ENCODE measurements at places on chromosomes 3 and 15.

DNA sequence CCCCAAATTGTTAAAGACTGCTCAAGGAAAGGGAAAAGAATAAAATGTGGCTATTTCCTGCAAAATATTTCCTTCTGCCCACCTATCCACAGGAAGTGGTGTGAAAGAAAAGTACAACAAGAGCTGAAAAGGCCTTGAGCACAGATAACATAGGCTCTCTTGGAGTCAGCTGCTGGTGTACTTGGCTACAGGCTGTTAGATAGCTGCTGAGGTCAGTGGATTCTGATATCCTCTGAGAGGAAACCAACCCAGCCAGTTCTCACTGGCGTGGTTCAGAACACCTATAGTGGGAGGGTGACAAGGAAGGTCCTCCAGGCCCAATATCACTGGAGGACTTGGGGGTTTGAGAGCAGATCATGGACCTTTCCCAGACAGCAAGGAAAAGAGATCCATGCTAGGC lies 124.4 kb upstream of the GAP43 start:
- no peak for DNase-seq

GRCh38 chr3:38111696-38112377 lies 25.1 kb downstream of the ACAA1 start:
- DNase-seq, result no peak

GRCh38 chr3:106759731-106760130 lies 617.5 kb upstream of the CCDC54 start:
- DNase-seq, result no peak

DNA sequence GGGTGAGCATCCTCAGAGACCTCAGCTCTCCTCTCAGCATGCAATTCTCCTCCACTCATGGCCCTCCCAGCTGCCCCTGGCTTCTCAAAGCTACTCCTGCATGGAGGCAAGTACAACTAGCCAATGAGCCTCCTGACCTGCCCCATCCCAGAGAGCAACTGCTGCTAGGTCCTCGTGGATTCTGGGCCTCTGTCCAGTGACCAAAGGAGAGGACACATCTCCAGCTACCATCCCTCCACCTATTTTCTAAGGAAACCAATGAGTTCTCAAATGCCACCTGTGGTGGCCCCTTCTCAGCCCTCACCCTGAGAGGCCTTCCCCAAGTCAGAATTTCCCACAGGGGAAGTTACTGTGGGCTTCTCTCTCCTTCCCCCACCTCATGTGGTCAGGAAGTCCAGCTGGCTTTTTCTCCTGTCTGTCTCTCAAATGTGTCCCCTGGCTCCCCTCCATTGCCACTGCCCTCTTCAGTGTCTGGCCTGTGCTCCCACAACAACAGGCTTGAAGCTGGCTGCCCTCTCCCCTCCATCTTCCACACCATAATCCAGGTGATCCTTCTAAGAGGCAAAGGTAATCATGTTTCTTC lies 43.0 kb downstream of the LIPC start:
- DNase-seq, result no peak

DNA sequence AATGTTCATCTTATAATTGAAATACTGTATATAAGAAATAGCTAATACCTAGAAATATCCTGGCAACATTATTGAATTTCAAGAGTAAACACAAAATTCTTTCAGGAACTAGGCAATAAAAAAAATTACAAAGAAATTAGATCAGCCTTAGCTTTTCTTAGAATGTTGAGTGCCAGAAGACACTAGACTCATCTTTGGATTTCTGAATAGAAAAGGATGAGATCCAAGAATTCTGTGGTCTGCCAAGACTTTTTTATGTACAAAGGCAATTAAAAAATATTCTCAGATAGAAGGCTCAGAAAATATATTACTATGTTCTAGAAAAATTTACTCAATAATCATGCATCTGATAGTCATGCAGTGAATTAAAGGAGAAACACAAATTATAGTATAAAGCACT lies 294.5 kb upstream of the CDIN1 start:
- DNase-seq, result no peak

DNA sequence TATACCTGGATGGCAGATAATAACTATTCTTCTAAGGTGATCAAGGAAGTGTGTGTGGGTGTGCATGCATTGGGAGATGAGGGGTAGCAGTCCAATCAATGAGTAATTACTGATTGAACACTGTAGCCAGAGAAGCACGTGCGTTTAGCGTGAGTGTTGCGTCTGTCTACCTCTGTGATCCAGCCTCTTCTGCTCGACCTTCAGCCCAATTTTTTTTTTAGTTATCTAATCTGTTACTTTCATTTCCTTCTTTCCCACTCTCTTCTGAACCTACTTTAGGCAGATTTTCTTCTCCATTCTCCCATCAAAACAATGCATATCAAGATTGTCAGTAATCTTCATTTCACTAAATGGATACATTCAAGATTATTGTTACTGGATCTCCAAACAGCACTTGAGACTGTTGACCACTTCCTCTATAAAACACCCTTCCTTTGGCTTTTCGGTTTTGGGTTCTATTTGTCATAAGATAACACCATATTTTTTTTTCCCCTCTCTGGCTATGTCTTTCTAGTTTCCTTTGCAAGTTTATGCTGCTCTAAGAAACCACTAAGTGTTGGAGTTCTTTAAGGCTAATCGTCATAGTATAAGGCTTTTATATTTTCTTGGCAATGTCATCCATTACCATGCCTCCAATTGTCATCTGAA lies 41.0 kb downstream of the MCTP2 start:
- no peak for DNase-seq

GRCh38 chr3:174862666-174863065 lies 3.5 kb downstream of the NAALADL2 start:
- DNase-seq, result no peak

DNA sequence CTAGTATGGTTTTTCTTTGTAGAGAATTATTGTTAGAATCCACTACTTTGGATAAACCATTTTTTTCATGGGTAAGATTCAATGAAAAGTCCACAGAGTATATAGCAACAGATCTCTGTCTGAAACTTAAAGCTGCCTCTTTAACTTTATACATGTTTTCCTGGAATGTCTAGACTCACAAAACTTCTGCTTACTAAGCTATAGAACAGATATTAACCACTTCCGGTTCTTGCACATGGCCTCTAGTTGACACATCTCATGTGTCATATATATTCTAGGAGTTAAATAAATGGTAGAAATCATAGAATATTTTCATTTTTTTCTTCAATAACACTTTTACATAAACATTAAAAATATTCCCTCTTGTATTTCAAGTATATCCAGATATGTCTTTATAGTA lies 1693.9 kb downstream of the SI start:
- no peak for DNase-seq

GRCh38 chr3:56899078-56899477 lies 97.3 kb upstream of the ARHGEF3 start:
- DNase-seq, result no peak

- DNase-seq, result no peak
Observed at GRCh38 chr3:72641684-72642083, 206.6 kb downstream of the SHQ1 start.

- DNase-seq, result no peak
Observed at GRCh38 chr3:69831737-69832136, 92.5 kb downstream of the MITF start.

DNA sequence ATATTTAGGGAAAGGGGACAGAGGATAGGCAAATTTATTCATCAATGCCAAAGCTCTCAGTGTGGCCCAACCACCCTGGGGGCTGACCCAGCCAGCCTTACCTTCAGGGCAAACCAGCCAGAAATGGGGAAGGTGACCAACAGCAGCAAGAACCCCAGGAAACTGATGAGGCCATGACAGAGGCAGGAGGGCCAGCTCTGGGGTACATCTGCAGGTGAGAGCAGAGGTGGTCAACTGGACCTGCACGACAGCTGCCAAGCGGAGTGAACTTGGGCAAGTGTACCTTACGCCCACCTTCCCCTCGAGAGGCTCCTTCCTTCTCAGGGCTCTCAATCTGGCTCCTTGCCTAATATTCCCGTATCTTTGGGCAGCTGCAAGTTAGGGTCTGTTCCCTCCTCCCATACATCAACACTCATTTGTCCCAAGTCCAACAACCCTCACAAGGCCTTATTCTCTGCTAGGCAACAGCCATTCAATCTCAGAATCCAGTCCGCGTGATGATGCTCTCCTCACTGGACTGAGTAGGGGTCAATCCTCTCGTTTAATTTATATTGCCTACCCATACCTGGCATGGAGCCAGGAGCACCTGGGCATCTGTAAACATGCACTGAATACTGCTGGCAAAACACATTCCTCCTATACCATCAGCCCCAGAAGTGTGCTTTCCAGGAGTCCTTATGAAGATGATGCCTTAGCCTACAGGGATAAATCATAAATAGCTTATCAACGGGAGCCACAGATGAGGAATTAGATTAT lies 1.7 kb downstream of the STOML1 start:
- DNase-seq, result no peak

DNA sequence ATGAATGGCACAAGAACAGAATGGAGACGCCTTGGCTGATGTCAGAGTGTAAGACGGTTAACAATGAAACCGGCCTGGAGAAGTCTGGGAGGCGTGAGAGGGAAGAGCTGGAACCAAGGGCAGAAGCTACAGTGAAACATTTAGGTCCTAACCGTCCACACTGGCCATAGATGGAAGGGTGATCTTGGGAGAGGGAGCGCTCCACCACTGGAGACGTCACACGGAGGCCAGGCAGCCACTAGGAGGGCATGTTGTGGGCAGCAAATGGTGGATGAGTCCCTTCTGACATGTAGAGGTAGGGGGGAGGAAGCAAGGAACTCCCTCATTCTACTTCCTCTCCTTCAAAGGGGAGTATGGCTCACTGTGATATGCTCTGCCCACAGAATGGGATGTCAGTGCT lies 23.8 kb downstream of the FEM1B start:
- no peak for DNase-seq

GRCh38 chr15:70528816-70529215 lies 234.5 kb downstream of the UACA start:
- no peak for DNase-seq

- DNase-seq, result no peak
Observed at GRCh38 chr15:101781928-101782327, 21.4 kb upstream of the OR4F6 start.

DNA sequence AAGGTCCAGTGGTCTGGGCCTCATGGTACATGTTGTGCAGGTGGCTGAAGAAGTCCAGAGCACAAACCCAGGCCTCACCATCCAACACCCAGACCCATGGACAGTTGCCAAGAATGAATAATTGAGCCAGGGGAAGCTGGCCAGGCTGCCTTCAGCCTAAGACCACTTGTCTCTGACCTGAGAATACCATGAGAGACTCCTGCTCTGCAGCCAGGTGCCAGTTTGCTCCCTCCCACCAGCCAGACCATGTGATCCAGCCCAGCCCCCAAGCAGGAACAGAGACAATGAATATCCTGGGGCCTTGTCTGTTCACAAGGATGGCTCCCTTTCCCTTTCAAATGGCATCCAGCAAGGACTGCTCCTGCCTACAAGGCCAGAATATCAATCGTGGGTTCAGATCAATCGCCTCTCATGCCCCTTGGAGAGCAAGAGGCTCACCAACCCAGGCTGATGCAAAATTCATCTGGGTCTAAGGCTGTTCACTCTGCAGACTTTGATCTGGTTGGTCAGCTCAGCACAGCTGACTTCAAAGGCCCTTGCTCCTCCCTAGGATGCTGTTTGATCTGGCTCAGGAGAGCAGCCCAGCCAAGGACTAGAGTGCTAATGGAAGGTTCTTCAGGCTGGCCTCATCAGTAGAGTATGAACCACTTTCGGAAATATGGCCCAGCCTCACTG lies 13.4 kb downstream of the TRAIP start:
- DNase-seq, result no peak

- DNase-seq, result no peak
Observed at GRCh38 chr3:196063456-196063855, 18.4 kb downstream of the TFRC start.

DNA sequence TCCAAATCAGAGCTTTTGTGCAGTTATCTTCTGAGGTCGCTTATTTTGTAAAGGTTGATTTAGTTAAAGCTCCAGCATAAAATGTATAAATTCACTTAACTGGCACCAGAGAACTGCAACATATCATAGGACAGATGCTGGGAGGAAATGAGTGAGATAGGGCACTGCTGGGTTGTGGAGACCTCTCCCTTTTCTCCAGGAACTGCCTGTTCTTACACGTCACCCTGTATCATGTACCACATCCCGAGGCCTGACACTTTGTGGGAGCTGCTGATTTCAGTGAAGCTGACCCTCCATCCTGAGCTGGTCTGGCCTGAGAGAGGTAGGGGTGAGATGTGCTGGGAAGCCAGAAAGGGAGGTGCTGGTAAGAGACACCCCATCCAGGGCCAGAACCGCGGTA lies 213.8 kb upstream of the FEZF2 start:
- no peak for DNase-seq

DNA sequence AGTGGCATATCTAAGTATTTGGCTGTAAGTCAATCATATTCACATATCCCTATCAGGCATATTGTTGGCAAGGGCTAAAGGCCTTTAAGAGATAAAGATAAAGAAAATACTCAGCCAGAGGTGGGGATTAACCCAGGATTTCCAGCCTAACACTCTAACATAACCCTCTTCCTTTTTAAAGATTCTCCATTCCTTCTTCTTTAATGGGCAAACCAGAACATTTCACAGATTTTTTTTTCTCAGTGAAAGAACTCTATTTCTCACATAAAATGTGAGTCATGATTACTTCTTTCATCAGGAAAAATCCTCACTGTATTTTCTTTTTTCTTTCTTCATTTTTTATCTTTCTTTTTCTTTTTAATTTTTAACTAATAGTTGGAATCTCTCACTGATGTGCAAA lies 200.4 kb downstream of the NR1D2 start:
- DNase-seq, result no peak

DNA sequence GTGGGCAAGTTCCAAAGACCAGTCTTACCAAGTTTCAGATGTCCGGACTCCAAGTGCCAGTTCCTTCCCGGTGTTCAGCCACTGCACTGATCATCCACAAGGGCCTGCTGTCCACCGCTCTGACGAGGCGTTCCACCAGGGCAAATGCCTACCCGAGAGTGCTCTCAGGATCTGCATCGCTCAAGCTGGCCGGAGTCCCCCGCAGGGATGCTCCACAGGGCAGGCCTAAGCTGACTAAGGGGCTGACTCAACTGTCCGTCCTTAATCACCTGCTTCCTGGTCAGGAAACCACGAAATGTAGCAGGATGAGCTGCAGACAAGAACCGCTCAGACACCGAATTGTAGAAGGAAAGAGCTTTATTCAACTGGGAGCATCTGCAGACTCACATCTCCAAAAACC lies 341.6 kb downstream of the KCNH8 start:
- DNase-seq, result no peak

DNA sequence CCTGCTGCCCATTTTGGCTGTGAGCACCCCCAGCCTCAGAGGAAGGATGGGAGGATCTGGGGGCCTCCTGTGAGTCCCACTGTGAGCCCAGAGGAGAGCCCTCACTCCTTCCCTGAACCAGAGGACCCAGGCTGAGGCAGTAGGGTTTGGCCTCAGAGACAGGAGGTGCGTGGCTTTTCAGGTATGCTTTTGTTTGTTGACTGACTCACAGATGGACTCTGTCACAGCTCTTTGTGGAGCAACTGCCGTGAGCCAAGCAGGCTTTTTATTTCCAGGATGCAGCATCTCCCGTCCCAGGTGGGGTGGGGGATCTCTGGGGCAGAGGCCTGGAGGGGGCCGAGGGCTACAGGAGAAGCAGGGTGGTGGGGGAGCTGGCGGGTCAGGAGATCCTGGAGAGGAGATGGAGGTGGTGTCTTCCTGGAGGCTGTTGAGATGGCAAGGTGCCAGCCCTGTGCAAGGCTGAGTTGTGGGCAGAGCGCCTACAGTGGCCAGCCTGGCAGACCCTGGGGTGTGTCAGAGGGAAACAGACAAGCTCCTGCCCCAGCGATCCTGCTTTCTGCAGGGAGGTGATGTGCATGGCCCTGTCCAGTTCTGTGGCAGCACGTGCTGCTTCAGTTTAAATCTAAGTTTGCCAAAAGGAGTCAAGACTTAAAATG lies 24.0 kb downstream of the PLXNA1 start:
- no peak for DNase-seq

- no peak for DNase-seq
Observed at GRCh38 chr3:196621611-196622010, 17.9 kb upstream of the NRROS start.

GRCh38 chr3:138974462-138974861 lies 27.4 kb downstream of the FOXL2NB start:
- DNase-seq, result no peak
